Smooth muscle cell of bladder (primary cell): ENCODE measurements at places on chromosomes 6 and 20. TPM values are rescaled to one million over a fixed set of nuclear protein-coding genes. Genes with fewer than 3 reads are reported as not detected.

TBC1D7 gene
- 15.1 and 24.2 TPM in 2 replicates for total RNA-seq

PXMP4 gene
- 5.4 and 5.7 TPM in 2 replicates for total RNA-seq

XKR7 gene
- not detected in 2 replicates for total RNA-seq

RAB44 gene
- total RNA-seq: under 0.01 TPM in 2 replicates

RNF182 gene
- total RNA-seq: 0.18 and 0.28 TPM in 2 replicates

PGBD1 gene
- total RNA-seq: 2.7 and 3.3 TPM in 2 replicates

PTCHD4 gene
- 3.0 and 5.5 TPM in 2 replicates for total RNA-seq

RAD21L1 gene
- 0.14 and 0.18 TPM in 2 replicates for total RNA-seq

TRIM31 gene
- total RNA-seq: not detected in 2 replicates

MPIG6B gene
- total RNA-seq: not detected in 2 replicates

CST4 gene
- total RNA-seq: 0.43 TPM in 1 of 2 replicates, not detected in the other

RAET1E gene
- total RNA-seq: 0.14 and 0.37 TPM in 2 replicates

NDUFAF4 gene
- total RNA-seq: 5.0 and 6.8 TPM in 2 replicates

ZGPAT gene
- total RNA-seq: 14.3 and 15.6 TPM in 2 replicates
